HT-29 (cell line): ENCODE measurements at places on chromosomes 3 and 15. TPM values are rescaled to one million over a fixed set of nuclear protein-coding genes. Genes with fewer than 3 reads are reported as not detected.

- no peak for DNase-seq
Measured at GRCh38 chr3:60514085-60514649, 737.1 kb downstream of the FHIT start.

DNA sequence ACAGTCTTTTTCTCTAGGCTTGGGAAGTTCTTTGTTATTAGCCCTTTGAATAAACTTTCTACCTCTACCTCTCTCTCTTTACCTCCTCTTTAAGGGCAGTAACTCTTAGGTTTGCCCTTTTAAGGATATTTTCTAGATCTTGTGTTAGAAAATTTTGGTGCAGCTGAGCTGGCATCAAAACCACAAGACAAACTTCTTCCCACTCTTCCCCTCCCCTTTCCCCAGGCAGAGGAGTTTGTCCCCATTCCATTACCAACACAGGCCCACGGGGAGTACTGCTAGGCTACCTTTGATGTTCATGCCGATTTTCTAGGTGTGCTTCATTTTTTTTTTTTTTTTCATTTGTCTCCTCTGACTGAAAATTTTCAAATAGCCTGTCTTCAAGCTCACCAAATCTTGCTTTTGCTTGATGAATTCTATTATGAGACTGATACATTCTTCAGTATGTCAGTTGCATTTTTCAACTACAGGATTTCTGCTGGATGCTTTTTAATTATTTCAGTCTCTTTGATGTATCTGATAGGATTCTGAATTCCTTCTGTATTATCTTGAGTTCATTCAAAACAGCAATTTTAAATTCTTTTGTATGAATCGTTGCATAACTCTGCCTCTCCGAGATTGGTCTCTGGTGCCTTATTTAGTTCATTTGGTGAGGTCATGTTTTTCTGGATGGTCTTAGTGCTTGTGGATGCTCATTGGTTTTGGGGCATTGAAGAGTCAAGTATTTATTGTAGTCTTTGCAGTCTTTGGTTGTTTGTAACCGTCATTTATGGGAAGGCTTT, 112.0 kb downstream of the UBE2E2 start:
- DNase-seq, result no peak

ADGRG7 gene
- 0.08 and 0.13 TPM in 2 replicates for total RNA-seq

DNA sequence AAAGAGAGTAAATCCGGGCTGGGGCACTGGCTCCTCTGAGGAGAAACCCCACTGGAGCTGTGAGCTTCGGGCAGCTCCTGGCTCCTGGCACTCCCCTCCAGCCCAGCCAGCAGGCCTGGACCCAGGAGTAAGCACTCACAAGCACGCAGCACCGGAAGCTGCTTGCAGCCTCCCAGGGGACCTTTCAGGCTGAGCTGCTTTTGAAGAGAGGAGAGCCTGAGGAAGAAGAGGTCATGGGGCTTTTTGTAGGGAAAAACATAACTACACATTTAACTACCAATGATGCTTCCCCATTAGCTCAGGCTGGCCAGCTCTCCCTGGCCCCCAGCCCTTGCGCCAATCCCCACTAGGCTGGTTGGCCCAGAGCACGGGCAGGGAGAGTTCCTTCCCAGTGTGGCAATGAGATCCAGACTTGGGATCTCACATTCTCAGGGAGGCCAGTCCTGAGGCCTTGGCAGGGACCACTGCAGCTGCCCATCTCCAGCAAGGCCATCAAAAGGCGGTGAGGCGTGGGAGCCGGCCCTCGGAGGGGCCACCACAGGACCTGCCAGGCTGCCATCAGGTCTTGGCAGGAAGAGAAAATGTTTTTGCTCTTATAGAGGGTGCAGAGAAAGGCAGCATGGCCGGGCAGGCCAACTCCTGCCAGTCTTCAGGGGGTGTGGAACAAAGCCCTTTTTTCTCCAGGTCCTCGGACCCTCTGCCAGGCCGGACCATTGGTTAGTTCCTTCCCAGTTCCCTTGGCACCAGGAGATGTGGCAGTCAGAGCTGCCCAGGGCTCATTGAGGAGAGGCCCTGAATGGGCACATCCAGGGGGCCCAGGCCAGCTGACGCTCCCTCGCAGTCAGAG, 41.5 kb upstream of the MFGE8 start:
- no peak for DNase-seq

DNA sequence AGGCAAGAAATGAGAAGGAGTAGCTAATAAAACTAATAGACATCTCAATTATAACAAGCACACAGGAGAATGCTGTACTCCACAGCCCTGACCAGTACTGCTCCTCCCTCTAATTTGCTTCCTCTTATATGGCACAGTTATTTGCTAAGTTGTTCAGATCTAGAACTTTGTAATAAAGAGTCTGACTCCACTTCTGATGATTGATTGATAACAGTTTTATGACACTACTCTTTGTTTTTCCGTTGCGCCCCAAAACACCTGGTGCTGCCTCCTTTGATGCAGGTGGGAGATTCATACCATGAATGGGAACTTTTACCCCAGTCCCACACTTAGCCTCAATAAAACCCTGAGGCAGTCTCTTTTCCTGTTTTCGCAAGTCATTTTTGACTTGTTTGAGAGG, 777.7 kb downstream of the GBE1 start:
- DNase-seq, result peak; percentile 60

DNA sequence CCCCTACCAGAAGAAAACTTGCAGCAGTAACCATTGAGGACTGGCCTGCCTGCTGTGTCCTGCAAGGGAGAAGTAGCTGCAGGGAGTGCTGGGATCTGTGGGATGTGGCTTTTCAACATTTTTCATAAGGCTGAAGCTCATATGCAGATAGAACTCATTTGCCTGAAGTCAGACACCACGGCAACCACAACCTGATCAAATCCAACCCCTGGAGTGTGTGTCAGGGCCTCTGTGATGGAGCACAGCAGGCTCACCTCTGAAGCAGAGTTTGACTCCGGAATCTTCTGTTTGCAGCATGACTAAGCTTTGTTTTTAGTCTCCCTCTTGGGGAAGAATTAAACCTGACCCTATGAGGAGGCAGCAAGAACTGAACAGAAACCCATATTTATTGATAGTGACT, 508.7 kb downstream of the AGBL1 start:
- no peak for DNase-seq

DNA sequence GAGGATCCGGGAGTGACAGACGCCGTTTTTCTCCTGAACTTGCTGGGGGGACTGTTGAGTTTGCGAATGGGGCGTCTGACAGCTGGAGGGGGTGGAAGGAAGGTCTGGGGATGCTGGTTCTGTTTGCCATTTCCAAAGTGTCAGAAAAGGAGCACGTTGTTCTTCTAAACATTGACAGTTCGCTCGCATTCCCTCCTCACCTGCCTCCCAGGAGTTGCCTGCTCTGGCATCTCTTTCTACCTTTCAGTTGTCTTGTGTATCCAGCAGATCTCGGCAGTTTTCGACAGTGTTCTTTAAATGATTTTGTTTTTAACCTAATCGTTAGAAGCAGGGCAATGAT, 829 bp downstream of the SELENOT start:
- DNase-seq, result peak; percentile 61

GRCh38 chr15:72521682-72522081, 47.6 kb downstream of the ARIH1 start:
- no peak for DNase-seq

PRR20G gene
- not detected in 2 replicates for total RNA-seq

ST3GAL6 gene
- 0.25 and 3.6 TPM in 2 replicates for total RNA-seq

DNA sequence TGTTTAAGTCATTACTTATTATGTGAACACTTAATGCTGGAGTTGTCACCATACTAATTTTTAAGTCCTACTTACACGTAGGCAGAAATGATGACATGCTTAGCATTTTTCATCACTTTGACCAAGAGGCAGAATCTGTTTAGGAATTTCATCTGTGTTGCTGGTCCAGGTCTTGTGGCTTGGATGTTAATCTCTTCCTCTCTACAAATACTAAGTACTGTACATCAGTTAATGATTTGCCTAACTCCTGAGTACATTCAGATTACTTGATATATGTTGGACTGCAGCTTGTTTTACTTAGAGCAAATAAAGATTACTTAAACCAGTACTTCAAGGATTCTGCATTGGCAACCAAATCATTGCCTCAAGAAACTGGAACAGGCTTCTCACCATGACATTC, 8.6 kb downstream of the SNRK start:
- no peak for DNase-seq

DNA sequence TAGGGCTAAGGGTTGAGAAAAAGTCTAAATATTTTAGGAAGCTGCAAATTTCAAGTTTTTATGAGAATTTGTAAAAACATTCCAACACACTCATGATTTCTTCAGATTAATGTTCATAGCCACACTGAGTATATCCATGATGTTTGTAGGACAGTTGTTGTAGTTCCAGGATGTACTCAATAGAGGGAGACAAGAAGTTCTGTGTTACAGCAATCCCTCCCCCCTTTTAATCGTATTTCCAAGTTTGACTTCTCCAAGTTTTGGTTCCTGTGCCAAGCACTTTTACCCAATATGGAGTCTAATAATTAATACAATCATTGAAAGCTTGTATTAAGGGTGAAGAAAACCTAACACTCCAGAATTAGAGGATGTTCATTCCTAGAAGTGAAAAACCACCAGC, 143.4 kb downstream of the FEZF2 start:
- DNase-seq, result no peak

DNA sequence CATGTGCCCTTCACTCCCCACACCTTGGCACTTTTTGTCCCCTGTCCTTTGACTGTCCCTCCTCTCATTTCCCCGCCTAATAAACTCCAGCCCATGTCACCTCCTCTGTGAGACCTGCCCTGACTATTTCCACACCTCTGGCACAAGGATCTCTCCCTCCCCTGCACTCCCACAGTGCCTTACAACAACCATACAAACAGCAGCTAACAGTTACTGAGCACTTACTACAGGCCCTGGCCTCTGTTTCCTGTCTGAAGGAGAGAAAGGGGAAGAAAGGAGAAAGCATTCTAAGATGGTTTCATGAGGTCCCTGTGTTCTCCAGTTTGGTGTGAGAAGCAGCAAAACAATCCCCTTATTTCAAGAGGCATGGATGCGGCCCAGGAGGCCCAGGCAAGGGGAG, 20.0 kb upstream of the TRH start:
- DNase-seq, result no peak

DNA sequence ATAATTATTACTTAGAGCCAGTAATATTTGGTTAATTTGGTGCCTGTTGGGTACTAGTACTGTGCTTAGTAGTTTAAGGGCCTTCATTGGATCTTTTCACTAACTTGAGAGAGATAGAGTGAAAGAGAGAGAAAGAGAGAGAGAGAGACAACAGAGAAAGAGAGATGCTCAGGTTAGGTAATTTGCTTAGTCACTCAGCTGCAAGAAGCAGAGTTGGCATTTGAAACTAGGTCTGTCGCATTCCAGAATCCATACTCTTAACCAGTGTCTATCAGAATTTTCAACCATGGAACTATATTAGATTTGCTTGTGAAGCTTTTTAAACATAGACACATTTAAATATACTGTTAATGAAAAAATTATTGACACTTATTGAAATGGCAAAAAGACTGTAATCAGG, 31.1 kb upstream of the NUDT16 start:
- no peak for DNase-seq
